Stimulated activated CD4-positive, alpha-beta T cell treated with anti-CD3 and anti-CD28 coated beads, Interleukin-12 subunit alpha, Interleukin-12 subunit beta, amount 100 ng/mL, for 4 hours (primary cell): ENCODE measurements at places on chromosomes 11 and 22.

- DNase-seq: no peak
These were observed 45.8 kb upstream of the MYH9 start for GRCh38 chr22:36433318-36434231.

GRCh38 chr11:126915430-126915829 is 85.1 kb downstream of the KIRREL3 start:
- no peak for DNase-seq

DNA sequence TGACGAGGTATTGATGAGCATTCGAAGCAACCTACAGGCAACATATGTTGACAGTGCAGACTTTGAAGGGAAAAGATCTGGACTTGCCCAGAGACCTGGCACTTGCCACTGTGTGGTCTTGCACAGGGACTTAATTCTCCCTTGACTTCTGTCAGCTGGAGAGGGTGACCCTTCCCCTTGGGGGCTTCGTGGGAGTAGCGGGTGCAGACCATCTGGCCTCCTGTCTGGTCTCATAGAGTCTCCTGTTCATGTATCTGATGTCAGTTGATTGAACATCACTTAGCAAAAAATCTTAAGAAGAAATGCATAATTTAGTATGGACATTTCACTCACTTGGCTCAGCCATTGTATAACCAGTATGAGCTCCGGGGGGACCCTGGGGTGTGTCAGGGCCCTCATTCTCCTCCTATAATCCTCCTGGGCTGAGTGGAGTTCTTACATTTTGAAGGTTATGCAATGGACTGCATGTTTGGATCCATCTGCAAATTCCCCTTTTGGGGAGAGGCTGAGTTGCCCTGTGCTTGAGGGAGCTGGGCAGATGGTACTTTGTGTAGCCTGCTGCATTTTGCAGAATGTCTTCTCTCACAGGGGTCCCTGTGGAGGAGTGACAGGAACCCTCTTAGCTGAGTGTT is 13.0 kb downstream of the BCR start:
- no peak for DNase-seq

- no peak for DNase-seq
These were observed 762 bp upstream of the CCDC134 start for GRCh38 chr22:41799486-41800347.

DNA sequence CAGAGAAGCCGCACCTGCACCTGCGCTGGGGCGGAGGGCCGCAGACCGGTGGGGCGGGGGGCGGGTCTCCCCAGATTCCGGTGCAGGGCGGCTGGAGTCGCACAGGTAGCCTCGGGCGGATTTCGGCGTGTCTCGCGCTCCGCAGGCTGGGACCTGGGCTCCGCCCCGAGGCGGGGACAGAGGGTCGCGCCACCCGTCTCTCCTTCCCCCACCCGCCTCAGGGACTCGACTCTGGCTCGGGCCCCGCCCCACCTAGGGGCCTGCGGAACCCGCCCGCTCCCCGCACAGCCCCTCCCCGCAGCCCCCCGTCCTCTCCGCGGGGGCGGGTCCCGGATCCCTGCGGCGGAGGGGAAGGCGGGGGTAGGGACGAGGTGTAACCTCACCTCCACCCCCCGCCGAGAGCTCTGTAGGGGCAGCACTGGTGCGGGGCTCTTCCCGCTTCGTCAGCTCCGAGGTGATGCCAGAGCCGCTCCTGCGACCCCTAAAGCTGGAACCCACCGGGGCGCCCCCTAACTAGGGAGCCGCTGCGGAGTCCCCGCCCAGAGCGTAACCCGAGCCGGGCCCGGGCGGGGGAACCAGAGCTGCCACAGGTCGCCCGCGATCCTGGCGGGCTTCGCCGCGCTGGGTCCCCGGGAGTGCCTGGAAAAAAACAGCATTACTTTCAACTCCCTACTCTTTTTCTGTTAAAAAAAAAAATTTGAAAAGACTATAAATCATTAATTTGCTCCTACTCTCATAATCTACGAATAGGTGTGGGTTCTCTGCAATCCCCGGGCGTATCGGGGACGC is at the start of gene SLC29A2:
SLC29A2 (minus strand) TSS at position 134 of the 789 bp plus-strand sequence. CDS start 169 bp downstream, outside the sequence.
- DNase-seq: peak; percentile 81

GRCh38 chr11:104944076-104944475 is 24.3 kb downstream of the CASP4 start:
- DNase-seq: no peak

- no peak for DNase-seq
These were observed 30.1 kb downstream of the RCN1 start for GRCh38 chr11:32121012-32121411.

GRCh38 chr11:5237420-5237819 is 3.1 kb upstream of the HBD start:
- DNase-seq: no peak

DNA sequence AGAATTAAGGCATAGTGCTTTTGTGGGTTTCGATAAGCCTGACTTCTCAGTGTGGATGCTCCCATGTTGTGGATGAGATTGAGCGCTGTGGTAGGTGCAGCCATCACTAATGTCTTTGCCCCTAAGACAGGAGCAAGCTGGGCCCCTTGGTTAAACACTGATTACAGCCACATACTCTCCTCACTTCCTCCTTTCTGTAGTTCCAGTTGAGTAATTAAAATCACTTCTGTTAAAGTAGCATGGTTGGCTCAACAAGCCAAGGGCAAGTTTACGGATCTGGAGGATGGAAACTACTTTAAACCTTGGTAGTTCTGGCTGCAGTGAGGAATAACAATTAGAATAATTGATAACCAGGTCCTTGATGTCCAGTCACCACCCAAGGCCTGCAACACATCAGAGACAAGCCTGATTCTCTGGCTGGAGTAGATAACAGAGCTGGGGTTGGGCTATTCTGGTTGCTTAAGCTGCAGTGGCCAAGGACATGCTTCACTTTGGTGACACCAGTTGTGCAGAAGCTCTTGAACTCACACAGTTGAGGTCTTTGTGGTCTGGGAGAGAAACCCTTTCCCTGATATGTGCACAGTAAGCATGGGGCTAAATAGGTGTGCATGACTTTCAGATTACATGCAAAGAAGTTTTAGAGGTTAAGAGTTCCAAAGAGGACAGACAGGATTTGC is 81.3 kb downstream of the KIRREL3 start:
- DNase-seq: no peak

GRCh38 chr11:27926486-27926885 is 181.5 kb downstream of the KIF18A start:
- no peak for DNase-seq

GRCh38 chr11:58647141-58647699 is 24.8 kb downstream of the CNTF start:
- no peak for DNase-seq

DNA sequence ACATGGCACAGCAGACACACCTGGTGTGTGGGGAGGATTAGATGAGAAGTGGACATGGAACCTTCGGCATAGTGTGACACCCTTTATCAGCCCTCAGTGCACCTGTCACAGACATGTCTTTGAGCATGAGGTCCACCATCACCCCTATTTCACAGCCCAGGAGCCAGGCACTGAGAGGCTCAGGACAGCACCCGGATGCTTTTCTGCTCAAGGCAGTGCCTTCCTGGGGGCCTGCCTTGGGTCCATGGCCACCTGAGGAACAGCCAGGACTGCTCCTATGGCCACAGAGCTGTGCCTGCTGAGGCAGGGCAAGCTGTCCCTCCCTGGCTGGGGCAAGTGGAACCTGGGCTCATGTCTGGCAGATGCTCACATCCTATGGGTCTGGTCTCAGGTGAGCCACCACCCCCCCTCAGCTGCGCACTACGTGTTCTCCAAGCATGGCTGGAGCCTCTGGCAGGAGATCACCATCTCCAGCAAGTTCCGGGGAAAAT is 75.8 kb downstream of the MORC2 start:
- DNase-seq: no peak
